Activated T-helper 2 cell treated with anti-CD3 and anti-CD28 coated beads, Interferon-gamma antibody, Interleukin-2, Interleukin-4, amounts not matched to agents 10 μg/mL and 5 μg/mL and 100 μg/mL, durations not matched to agents 14 hours and 24 hours and 36 hours (primary cell): ENCODE measurements at places on chromosomes 6 and 20. TPM values are rescaled to one million over a fixed set of nuclear protein-coding genes. Genes with fewer than 3 reads are reported as not detected.
A peak's percentile ranks its signal among the peaks of the same experiment; 100 is the strongest.

DNA sequence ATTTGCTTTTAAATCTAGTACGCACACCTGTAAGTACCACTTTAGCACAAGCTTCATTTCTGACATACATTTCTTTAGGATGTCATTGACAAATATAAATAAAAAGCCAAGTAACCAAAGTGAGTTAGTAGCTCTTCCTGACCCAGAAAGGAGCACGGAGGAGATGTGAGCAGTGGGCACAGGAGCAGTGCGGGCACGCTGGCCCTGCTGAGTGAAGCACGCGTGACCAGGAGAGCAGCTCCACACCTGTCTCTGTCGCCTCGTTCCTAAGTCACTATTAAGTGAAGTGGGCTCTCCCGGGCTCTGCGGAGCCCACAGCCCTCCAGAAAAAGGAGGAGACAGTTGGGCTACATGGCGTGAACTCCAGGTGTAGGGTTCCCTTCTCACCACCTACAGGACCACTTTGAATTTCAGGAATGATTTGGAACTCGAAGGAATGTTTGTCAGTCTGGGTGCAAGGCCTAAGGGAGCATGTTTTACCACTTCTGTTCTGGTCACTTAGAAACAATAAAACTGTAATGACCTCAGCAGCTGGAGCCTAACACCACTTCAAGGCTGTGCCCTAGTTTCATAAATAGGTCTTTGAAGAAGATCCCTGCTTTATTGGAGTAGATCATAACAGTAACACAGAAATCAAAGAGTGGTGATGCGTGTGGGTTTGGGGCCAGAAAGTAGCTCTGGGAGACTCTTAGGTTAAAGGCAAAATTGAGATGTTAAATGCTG lies 95.9 kb downstream of the FAM120B start:
- no peak for DNase-seq
- H3K27me3 ChIP-seq = no peaks in the 10 kb centered on the region
- no peaks in the 10 kb centered on the region for H3K4me1 ChIP-seq
- H3K4me3 ChIP-seq = no peak overlapping the region

- DNase-seq = no peak
- H3K4me3 ChIP-seq = no peak overlapping the region
- H3K27me3 ChIP-seq = peaks cover 3% of the 10 kb centered on the region
- no peaks in the 10 kb centered on the region for H3K36me3 ChIP-seq
- H3K4me1 ChIP-seq = no peaks in the 10 kb centered on the region
- H3K27ac ChIP-seq = no peak overlapping the region
These were observed 8.3 kb upstream of the RIPOR3 start for GRCh38 chr20:50699688-50700087.

MPC1 gene
- 20.3 and 21.1 TPM in 2 replicates for total RNA-seq

GRCh38 chr6:52661551-52661950 lies 9.4 kb upstream of the TMEM14A start:
- H3K27ac ChIP-seq = no peak overlapping the region
- H3K36me3 ChIP-seq = no peaks in the 10 kb centered on the region
- DNase-seq = no peak
- peaks cover 4% of the 10 kb centered on the region for H3K4me1 ChIP-seq
- H3K4me3 ChIP-seq = no peak overlapping the region
- H3K27me3 ChIP-seq = peaks cover 3% of the 10 kb centered on the region

NHLRC1 gene
- total RNA-seq = 0.23 and 0.43 TPM in 2 replicates

DACT2 gene
- 0.80 and 0.87 TPM in 2 replicates for total RNA-seq

- no peak for DNase-seq
- H3K4me1 ChIP-seq = peaks cover 3% of the 10 kb centered on the region
These were observed 5.6 kb upstream of the TREML4 start for GRCh38 chr6:41222513-41222912.

FOXA2 gene
- total RNA-seq = not detected in 2 replicates

TPBG gene
- 0.07 TPM in 1 of 2 replicates, not detected in the other for total RNA-seq

- H3K4me1 ChIP-seq = no peaks in the 10 kb centered on the region
- no peak overlapping the region for H3K4me3 ChIP-seq
- peaks cover 71% of the 10 kb centered on the region for H3K36me3 ChIP-seq
- H3K27me3 ChIP-seq = no peaks in the 10 kb centered on the region
These were observed 21.0 kb upstream of the PNISR start for GRCh38 chr6:99446076-99446475.

HLA-DRB1 gene
- 22.9 and 27.2 TPM in 2 replicates for total RNA-seq

- no peaks in the 10 kb centered on the region for H3K27me3 ChIP-seq
- no peak overlapping the region for H3K27ac ChIP-seq
- H3K36me3 ChIP-seq = no peaks in the 10 kb centered on the region
- H3K4me1 ChIP-seq = peaks cover 29% of the 10 kb centered on the region
These were observed 4.2 kb upstream of the NCR3 start for GRCh38 chr6:31597006-31597405.

RAET1L gene
- not detected in 2 replicates for total RNA-seq

GRCh38 chr20:41969656-41970055 lies 351.5 kb upstream of the CHD6 start:
- no peaks in the 10 kb centered on the region for H3K27me3 ChIP-seq
- H3K27ac ChIP-seq = no peak overlapping the region
- H3K36me3 ChIP-seq = no peaks in the 10 kb centered on the region
- no peak for DNase-seq
- no peak overlapping the region for H3K4me3 ChIP-seq

GRCh38 chr20:37198932-37199660 lies 19.7 kb upstream of the MROH8 start:
- H3K4me1 ChIP-seq = peaks cover 26% of the 10 kb centered on the region
- H3K27me3 ChIP-seq = no peaks in the 10 kb centered on the region
- H3K4me3 ChIP-seq = no peak overlapping the region
- H3K27ac ChIP-seq = no peak overlapping the region

DNA sequence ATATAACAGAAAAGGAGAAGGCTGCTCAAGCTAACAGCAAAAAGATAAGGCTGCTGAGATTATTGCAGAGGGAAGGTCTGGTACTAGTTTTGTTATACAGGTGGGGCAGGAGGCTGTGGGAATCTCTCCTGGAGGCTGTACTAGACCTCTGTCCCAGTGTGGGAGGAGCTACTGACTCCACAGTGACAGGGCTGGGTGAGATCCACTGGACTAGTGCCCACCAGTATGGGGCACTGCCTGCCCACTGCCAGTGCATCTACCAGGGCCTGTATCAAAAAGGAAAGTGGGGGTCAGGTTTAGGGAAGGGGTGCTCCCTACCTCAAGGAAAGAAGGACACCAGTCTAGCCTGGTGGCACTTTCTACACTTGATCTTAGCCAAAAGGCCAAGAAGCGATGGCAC lies 30.1 kb downstream of the GSTA2 start:
- no peak for DNase-seq
- no peak overlapping the region for H3K27ac ChIP-seq
- H3K36me3 ChIP-seq = no peaks in the 10 kb centered on the region

ZFP57 gene
- 2.6 and 3.0 TPM in 2 replicates for total RNA-seq

- H3K27me3 ChIP-seq = no peaks in the 10 kb centered on the region
- H3K4me3 ChIP-seq = no peak overlapping the region
- H3K4me1 ChIP-seq = no peaks in the 10 kb centered on the region
These were observed 661.6 kb downstream of the DHX35 start for GRCh38 chr20:39623584-39624234.

DNA sequence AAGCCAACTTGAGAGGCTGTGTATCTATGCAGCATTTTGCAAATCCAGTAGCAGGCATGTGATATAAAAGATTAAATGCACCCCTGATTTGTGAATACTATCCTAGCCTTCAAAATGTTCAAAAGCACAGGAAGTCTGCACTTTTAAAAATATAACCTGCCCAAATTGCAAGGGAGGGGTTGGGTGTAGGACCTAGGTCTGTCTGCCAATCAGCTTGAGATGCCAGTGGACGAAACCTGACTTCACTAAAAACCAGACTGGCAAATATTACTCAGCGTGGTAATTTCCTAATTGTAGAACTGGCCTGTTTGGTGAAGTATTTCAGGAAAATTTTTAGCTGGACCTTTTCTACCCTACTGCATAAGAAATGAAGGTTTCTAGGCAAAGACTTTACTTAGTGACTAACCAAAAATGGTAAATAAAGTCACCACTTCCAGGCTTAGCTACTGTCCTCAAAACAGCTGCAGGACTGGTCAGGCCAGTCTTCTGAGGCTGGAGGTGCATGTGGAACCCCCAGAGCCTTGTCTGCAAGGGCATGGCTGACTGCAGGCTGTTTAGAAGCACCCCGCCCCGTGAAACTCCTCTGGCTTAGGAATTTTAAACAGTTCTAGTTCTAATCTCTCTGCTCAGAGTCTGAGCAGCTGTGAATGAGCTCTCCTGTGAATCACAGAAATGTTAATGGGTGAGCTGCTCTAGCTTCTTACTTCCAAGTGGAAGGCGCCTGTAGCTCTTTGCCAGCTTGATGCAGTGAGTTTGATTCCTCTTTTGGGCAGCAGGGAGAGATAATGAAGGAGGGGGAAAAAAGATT lies 104.4 kb upstream of the ESR1 start:
- DNase-seq = no peak
- H3K36me3 ChIP-seq = no peaks in the 10 kb centered on the region
- H3K4me1 ChIP-seq = peaks cover 25% of the 10 kb centered on the region

MRAP2 gene
- 0.07 TPM in 1 of 2 replicates, not detected in the other for total RNA-seq

DNA sequence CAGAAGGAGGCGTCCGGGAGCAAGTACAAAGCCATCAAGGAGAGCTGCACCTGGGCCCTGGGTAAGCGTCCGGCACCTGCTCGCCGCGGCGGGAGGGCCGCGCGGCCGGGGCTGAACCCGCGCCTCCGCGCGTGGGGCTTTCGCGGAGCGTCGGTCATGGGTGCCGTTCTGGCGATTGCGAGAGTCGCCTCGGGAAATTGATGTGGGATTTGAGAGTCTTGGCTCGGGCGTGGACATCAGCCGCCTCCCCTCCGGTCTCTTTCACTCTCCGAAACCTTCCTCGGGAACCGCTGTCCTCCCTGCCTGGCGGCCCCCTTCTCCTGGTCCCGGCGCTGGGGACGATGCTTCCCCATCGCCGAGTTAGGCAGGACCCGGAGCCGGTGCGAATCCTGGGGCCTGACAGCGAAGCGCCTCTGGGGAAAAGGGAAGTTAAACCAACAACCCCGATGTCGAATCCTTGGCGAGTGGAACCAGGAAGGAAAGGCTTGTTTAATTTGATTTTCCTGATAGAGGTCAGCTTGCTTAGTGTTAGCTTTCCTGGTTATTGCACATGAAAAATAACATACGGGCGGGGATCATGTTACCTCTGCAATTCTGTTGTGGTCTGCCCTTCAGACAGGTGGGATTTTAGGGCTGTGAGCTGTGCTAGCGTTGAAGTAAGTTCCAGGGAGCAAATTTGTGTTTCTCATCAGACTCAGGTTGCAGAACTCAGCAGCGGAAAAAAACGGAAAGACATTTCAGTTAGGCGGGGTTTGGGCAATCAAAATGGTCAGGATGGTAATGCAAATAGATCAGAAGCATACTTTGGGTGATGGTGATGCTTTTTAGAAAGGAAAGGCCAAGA lies 594 bp downstream of the ARFGEF3 start:
- peaks cover 59% of the 10 kb centered on the region for H3K27me3 ChIP-seq
- no peak overlapping the region for H3K27ac ChIP-seq
- DNase-seq = no peak
- peak overlapping the region; percentile 62 for H3K4me3 ChIP-seq
- peaks cover 12% of the 10 kb centered on the region for H3K4me1 ChIP-seq

DNA sequence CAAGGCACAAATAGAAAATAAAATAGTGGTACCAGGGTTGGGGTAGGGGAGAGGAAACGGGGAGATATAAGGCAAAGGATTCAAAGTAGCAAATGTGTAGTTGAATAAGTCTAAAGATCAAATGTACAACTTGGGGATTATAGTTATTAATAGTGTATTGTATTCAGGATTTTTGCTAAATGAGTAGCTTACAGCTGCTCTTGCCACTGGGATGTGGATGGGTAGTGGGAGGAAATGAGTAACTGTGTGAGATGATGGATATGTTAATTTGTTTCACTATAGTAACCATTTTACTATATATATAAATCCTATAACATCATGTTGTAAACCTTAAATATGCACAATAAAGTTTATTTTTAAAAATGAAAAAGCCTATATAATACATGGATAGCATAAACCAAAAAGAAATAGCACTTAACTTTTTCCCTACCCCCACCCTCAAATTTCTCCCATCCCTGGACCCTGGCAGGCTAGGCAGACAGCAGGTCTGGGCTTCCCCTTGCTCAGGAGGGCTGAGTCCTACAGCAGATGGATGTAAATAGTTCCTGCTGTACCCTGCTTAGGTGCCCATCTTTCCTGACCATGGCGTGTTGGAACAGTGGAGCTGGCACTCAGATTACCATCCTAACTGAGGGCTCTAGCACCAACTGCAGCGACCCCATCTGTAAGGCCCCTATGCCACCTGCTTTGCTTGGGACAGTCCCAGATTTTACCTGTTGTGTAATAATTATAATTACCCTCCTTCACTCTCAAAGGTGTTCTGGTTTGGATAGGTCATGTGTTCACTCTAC lies 28.6 kb upstream of the PBOV1 start:
- H3K4me1 ChIP-seq = no peaks in the 10 kb centered on the region
- H3K36me3 ChIP-seq = no peaks in the 10 kb centered on the region
- H3K27ac ChIP-seq = no peak overlapping the region
- peaks cover 13% of the 10 kb centered on the region for H3K27me3 ChIP-seq
- no peak overlapping the region for H3K4me3 ChIP-seq
- no peak for DNase-seq

DNA sequence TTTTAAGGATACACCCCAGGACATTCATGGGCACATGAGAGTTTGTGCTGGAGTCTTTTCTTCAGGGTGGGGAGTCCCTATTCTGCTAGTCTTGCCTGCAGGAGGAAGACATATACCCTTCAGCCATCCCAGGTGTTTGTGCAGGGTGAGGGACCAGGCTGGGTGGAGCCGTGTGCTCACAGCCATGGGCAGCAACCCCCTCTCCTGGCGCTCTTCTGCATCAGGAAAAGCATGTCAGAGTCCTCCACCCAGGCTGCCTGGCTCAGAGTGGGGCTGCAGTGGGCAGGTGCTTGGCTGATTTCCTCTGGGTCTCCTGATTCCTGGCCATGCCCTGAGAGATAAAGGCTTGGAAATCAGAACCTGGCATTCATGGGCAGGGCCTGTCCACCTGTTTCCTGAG lies 22.7 kb upstream of the MLN start:
- no peaks in the 10 kb centered on the region for H3K36me3 ChIP-seq
- DNase-seq = no peak
- no peaks in the 10 kb centered on the region for H3K4me1 ChIP-seq
- H3K27ac ChIP-seq = no peak overlapping the region

GRCh38 chr6:52331793-52332457 lies 30.0 kb upstream of the PAQR8 start:
- no peaks in the 10 kb centered on the region for H3K27me3 ChIP-seq
- H3K27ac ChIP-seq = no peak overlapping the region
- DNase-seq = no peak
- H3K4me3 ChIP-seq = no peak overlapping the region

DNA sequence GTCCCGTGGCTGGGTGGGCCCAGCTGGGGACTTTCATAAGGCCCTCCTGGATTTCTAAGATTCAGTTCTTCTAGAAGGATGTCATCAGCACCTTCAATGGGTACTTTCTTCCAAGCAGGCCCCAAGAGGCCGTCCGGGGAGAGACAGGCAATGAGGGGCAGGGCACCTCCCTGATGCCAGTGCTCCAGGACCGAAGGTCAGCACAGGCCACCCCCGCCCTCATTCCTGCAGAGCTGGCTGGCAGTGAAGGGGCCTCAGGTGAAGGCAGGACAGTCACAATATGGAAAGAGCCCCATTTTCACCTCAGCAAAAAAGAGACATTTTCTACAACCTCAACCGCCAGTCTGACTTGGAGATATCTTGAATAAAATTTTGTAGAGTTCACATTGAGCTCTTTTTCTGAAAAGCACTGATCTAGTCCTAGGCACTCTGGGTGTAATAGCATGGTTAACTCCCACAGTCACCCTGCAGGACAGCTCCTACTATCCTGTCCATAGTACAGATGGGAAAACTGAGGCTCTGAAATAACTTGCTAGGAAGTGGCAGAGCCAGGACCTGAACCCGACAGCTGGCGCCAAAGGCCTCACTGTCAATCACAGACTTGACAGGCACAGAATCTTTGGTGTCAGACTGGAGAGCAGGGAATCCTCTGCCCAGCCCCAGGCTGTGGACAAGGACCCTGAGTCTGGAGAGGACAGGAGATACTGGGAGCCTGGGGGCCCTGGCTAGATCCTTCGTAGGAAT lies 50.3 kb downstream of the RRBP1 start:
- H3K4me1 ChIP-seq = no peaks in the 10 kb centered on the region
- H3K36me3 ChIP-seq = peaks cover 38% of the 10 kb centered on the region
- DNase-seq = no peak
- H3K27ac ChIP-seq = no peak overlapping the region
